ENCODE measurements at places on chromosomes 7 and 10. TPM values are rescaled to one million over a fixed set of nuclear protein-coding genes. Genes with fewer than 3 reads are reported as not detected.

DNA sequence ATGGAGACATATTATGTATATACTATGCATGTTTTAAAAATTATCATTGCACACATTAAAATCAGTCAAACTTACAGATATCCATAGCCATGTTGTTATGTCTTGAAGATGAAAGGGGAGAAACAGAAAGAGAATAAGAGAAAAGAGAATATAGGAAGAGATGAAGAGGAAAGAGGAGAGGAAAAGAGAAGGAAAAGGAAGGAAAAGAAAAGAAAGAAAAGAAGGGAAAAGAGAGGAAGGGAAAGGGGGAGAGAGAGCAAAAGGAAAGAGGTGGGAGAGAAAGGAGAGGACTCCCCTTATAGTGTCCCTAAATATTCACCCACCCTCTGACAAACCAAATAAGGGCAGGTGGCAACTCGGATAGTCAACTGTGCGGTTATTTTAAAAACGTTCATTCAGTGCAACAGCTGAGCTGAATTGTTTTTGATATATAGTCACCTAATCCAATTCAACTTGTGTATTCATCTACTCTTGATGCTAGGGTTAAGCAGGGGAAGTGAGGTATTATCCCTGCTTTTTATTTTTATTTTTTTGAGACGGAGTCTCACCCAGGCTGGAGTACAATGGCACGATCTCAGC is 14.6 kb downstream of the SVIL start:
- no peak for DNase-seq

- DNase-seq = no peak
Measured at GRCh38 chr10:121133901-121134300, 282.7 kb downstream of the WDR11 start.

DNA sequence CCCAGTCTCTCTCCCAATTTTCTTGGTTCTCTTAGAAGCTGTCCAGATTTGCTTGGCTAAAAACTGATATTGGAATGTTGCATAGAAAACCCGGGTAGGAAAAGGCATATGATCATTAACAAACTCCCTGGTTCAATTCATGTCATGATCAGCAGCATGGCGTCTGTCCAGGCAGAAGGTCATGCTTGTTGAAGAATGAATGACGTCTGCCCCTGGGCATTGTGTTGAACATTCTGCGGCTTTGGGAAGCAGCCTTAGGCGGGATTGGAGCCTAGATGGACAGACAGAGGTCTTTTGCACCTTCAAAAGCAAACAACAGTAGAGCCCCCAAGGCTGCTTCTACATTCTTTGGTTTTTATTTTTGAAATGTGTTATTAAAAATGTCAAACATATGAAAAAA is 7.7 kb upstream of the MINDY3 start:
- no peak for DNase-seq

GRCh38 chr10:43128958-43129706 is 9.1 kb upstream of the CSGALNACT2 start:
- DNase-seq = peak; percentile 17

VKORC1L1 gene
- 26.0 TPM for total RNA-seq

DNA sequence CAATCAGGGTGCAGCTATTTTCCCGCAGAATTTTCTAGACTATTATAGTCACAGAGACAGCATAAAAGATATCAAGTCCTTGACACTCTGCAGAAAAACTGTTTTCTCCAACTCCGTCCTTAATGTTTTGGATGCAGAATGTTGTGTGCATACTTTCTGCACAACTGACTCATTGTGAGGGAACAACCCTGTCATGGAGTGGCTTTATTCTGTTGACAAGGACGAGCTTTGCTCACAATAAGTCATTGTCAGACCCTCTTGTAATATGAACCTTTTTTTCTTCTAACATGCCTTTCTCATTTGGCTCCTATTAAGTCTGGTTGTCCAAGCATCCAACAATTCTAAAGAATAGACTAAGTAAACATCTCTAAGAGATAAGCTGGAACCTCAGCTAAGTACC is 17.3 kb downstream of the ABCB4 start:
- no peak for DNase-seq

DNA sequence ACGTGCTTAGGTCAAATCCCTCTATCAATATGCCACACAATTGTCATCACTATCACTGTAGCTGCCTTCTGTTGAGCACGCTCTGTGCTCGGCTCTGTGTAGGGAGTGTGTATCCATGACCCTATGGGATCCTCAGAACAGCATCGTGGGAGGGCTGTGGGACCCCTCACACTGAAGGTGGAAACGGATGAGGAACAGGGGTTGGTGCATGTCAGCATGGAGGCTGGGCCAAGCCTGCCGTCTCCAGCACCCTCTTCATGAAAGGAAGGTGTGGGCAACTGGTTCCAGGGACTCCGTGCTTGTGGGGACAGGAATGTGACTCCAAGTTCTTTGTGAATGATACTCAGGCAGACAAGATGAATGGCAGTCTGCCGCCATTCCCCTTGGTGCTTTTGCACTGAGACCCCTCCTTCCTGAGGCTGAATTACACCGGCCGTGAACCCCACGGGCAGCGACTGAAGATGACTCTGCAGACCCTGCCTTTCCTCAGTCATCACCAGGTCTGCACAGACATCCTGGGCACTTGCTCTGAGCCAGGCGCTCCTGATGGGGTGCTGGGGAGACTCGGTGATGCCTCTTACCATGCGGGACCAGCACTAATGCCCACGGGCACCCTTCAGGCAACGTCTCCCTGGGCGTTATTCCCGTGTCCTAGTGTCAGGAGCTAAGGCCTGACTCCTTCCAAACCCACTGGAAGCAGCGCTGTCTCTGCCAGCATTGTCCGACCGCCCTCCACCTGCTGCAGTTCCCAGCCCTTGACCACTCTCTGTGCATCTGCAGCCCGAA is 495.2 kb downstream of the TCERG1L start:
- no peak for DNase-seq

GRCh38 chr10:95275726-95276366 is 15.0 kb downstream of the PDLIM1 start:
- peak; percentile 41 for DNase-seq

- DNase-seq = no peak
Measured at GRCh38 chr7:157276731-157277562, 59.9 kb upstream of the DNAJB6 start.
